ENCODE measurements at places on chromosomes 3 and 15. TPM values are rescaled to one million over a fixed set of nuclear protein-coding genes. Genes with fewer than 3 reads are reported as not detected.

The SEMA7A gene
- total RNA-seq: 2.7 TPM

The MST1R gene
- total RNA-seq: 1.2 TPM

The FBXO40 gene
- total RNA-seq: not detected

The KCNAB1 gene
- total RNA-seq: 2.3 TPM

The CACNA1D gene
- 0.52 TPM for total RNA-seq

The MKRN3 gene
- total RNA-seq: 0.39 TPM

The WDR82 gene
- 63.7 TPM for total RNA-seq

The NECTIN3 gene
- total RNA-seq: 45.1 TPM

The AGTR1 gene
- total RNA-seq: 13.4 TPM

The SLC24A1 gene
- total RNA-seq: 4.4 TPM

The PLCL2 gene
- 5.8 TPM for total RNA-seq

The CCDC191 gene
- total RNA-seq: 7.9 TPM

The THAP10 gene
- total RNA-seq: 4.6 TPM

The FBXW12 gene
- total RNA-seq: not detected

The CLDN1 gene
- total RNA-seq: 5.3 TPM

The GLDN gene
- total RNA-seq: 3.7 TPM

The NOX5 gene
- not detected for total RNA-seq

The TLNRD1 gene
- 31.9 TPM for total RNA-seq

The CDC25A gene
- total RNA-seq: not detected

The ZPLD1 gene
- total RNA-seq: 0.15 TPM

The CD96 gene
- total RNA-seq: 0.19 TPM

The SCN11A gene
- 0.27 TPM for total RNA-seq

The SLC12A8 gene
- total RNA-seq: not detected

The TRIM59 gene
- total RNA-seq: 2.3 TPM

The SNTN gene
- total RNA-seq: not detected

The NME9 gene
- total RNA-seq: not detected

The MYZAP gene
- 146 TPM for total RNA-seq

The ZBTB20 gene
- 113 TPM for total RNA-seq

The SST gene
- total RNA-seq: 1.2 TPM

The RAD51 gene
- total RNA-seq: 3.0 TPM

The IFT122 gene
- total RNA-seq: 35.5 TPM

The TUSC7 gene
- total RNA-seq: not detected

The SAMMSON gene
- 5.7 TPM for total RNA-seq

The GOLGA8M gene
- total RNA-seq: 0.94 TPM

The LRRC31 gene
- total RNA-seq: 0.35 TPM

The TRIM42 gene
- not detected for total RNA-seq

Data from gastroesophageal sphincter (tissue), 4 donors.